Stimulated activated CD4-positive, alpha-beta T cell treated with anti-CD3 and anti-CD28 coated beads, Interleukin-1b, Interleukin-23, amount 100 ng/mL, for 1 hour (primary cell): ENCODE measurements at places on chromosomes 4 and X.

GRCh38 chr4:10974371-10974770, 289.8 kb upstream of the CLNK start:
- DNase-seq: no peak

DNA sequence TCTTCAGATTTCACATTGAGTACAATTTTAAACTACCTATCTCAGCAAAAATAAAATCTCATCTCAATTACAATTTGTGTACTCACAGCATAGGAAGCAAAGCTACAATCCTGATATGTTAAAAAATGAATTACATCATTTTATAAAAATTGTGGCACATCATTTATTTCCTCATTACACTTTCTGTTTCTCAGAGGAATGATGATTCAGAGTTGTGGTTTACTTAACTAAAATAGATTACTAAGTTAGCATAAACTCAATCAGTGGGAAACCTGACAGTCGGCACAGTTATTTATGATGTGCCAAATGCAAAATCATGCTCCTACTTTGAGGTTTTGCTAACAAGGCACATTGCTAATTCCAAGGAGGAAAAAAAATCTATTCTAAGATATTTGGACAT, 325.0 kb downstream of the FBXO8 start:
- no peak for DNase-seq

DNA sequence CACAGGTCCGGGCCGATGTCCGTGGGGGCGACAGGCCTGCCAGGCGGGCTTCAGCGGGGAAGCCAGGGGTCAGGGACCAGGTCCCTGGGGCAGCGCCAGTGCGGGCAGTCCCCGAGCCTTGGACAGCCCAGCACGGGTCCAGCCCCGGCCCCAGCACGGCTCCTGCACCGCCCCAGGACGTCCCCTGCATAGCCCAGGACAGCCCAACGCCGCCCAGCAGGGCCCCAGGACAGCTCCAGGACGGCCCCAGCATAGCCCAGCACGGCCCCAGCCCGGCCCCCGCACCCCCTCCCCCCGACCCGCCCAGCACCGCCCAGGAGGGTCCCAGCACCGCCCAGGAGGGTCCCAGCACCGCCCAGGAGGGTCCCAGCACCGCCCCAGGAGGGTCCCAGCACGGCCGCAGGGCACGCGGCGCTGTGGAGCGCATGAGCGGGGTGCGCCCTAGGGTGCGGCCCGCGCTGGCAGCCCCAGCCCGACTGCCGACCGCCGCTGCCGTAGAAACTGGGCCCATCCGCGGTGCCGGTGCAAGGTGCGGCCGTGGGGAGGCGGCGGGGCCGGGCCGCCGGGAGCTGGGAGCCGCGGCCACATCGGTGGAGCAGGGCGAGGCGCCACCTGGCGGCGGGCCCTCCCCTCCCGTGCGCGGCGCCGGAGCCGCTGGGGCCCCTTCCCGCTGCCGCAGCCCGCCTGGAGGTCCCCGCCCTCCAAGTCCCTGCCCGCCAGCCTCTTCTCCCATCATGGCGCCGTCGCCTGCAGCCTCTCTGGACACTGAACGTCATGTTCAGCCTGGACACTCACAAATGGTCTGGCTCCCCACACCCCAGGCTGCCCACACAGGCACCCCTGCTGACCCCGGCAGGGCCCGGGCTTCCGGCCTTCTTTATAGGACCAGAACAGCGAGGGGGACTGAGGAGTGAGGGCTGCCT, 106.8 kb upstream of the NKX1-1 start:
- DNase-seq: peak; percentile 46

GRCh38 chr4:158146736-158147135, 26.1 kb downstream of the GASK1B start:
- no peak for DNase-seq

- no peak for DNase-seq
Observed at GRCh38 chr4:92303621-92304027, at the start of gene GRID2. TSS of gene GRID2 (plus strand) at chr4:92303966.

GRCh38 chr4:87014284-87014782, 79.5 kb downstream of the AFF1 start:
- no peak for DNase-seq

DNA sequence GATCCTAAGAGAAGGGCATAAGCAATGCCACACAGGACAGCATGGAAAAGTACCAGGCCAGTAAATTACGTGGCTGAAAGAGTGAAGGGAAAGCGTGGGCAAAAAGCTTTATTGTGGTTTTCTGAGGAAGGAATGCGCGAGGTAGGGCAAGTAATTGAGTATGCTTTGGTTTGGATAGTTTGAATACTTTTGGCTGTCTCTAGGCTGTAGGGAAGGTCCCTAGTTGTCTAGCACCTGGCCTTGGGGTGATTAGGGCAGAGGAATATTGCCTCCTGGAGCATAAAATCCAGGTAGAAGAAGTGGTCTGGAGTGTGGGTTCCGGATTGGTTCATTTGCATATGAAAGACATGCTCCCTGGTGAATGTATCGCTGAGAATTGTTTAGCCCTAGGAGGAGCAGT, 46.4 kb upstream of the NALF2 start:
- DNase-seq: no peak

DNA sequence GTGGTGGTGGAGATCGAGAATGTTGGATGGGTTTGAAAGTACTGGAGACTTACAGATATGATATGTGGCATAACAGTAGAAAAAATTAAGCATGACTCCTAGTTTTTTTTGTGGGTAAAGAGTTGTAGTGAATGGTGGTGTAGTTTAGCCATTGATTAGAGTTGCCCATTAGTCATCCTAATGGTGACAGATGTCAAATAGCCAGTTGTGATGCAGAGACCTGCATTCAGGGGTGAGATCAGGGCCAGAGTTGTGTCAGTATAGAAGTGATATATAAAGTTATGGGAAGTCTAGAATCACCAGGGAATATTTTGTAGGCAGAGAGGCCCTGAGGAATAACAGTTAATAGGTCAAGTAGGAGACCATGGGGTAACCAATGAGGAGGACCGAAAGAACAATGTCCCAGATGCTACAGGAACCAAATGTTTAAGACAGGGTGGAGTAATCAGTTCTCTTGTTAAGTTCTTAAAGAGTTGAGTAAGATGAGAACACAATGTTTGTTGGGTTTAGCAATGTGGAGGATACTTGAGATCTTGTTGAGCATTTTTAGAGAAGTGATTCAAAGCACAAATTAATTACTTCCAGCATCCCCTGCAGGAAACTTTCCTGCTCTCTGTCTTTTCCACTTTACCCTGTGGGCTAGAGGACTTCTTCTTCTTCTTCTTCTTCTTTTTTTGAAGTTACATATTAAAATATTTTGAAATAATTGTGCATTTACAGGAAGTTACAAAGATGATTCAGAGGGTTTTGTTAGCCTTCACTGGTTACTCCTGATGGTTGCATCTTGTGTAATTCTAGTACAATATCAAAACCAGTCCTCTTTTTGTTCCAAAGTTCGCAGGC, 13.3 kb downstream of the SGMS2 start:
- DNase-seq: no peak

- no peak for DNase-seq
Observed at GRCh38 chr4:29459926-29460325, 1260.2 kb upstream of the PCDH7 start.

DNA sequence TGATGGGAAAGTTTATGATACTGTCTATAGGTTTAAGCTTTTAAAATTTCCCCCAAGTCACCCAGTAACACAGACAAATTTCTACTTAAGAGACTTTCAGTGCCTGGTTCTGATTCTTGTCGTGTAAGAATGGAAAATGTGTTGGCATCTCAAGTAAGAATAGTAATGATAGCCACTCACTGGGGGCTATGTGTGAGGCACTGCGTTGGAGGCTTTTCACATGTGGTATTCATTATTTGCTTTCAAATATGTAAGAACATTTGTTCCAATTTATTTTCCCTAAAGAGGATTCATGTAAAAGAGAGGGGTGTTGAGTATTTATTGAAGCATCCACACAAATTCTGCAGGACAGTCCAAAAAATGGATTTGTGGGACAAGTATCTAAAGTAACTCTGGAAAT, 143.6 kb downstream of the FNIP2 start:
- DNase-seq: no peak

- DNase-seq: no peak
Observed at GRCh38 chr4:145299380-145300076, 119.1 kb upstream of the OTUD4 start.

GRCh38 chr4:123479944-123480343, 83.3 kb downstream of the SPRY1 start:
- DNase-seq: no peak

GRCh38 chrX:13966793-13967125, 62.9 kb downstream of the GEMIN8 start:
- DNase-seq: no peak

DNA sequence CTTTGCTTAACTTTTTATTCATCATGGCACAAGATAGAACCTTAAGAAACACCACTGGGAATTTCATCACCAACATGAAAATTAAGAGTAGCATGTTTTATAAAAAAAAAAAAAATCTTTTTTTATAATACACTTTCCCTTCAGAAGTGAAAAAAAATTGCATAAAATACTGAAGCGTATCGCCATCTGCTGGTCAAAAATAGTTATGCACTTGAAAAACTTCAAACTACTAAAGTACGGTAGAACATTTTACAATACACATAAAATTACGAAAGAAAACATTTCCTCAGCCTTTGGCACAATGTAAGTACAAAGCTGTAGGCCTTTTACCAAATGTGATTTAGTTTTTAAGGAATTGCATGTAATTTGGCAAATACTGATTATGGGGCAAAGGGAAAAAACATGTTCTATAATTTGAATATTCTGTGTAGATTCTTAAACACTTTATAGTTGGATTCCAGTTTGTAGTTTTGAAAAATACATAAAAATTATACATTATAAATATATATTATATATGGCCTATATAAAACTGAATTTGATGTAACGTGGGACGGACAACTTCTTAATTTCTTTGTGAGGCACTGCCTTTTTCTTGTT, 26.5 kb downstream of the HCCS start:
- no peak for DNase-seq

GRCh38 chrX:22520128-22520828, 247.6 kb downstream of the CBLL2 start:
- DNase-seq: no peak

DNA sequence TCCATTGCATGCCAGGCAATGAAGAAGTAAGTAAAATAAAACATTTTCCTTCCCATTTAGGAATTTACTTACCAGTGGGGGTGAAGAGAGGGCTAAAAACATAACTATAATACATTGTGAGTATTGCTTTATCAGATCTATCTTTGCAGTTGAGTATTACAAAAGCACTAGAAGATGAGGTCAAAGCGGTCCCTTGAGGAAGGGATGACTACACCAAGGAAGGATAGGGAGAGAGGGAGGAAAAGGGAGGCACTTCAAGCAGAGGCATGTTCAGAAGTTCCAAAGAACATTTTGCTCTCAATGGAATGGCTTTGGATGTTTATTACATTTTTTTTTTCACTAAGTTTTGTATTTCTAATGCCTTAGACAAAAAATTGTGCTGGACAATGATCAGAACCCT, 127.8 kb downstream of the TET2 start:
- no peak for DNase-seq

DNA sequence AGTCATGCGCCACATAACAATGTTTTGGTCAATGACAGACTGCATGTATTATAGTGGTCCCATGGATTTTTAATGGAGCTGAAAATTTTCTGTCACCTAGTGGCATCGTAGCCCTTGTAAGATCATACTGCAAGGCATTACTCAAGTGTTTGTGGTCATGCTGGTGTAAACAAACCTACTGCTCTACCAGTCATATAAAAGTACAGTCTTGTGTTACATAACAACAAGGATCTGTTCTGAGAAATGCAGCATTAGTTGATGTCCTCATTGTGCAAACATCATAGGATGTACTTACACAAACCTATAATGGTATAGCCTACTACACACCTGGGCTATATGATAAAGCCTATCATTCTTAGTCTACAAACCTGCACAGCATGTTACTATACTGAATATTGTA, 34.6 kb downstream of the COX18 start:
- DNase-seq: no peak
